CD4-positive, alpha-beta T cell treated with Interleukin-17A for 1 hour (primary cell): ENCODE measurements at places on chromosomes 2 and 18.

DNA sequence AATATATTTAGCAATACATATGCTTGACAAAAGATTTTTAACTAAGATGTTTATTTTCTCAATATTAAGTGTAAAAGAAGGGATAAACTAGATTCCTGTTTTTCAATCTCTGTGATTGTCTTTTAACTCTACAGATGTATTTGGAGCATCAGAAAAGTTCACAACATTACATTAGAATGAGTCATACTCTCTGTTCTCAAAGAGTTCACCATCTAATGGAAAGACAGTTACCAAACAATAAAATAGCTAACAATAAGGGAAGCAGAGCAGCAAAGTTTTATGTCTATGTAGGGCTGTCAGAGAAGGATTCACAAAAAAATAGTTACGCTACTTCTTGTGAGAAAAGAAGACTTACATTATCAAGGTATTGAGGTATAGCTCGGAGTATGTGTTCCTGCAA lies 109.2 kb upstream of the MAP2 start:
- DNase-seq, result no peak

- no peak for DNase-seq
Observed at GRCh38 chr18:63158012-63158631, 161.4 kb downstream of the BCL2 start.

- no peak for DNase-seq
Observed at GRCh38 chr2:200127848-200128247, 172.5 kb downstream of the MAIP1 start.

DNA sequence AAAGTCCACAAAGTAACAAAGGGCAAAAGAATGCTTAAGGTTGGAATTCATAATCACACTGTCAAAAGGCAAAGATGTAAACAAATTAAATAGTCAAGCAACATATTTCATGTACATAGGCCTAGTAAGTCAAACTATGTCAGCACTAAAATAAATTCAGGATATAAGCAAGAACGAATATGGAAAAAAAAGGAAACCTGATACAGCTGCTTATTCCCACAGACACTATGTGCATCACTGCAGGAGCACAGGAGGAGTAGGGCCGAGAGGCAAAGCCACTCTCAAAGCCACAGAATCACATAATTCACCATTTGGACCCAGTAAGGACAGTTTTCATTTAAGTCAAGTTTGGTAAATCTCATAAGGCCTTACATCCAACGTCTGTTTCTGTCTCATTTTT lies 116.6 kb downstream of the SATB2 start:
- no peak for DNase-seq

DNA sequence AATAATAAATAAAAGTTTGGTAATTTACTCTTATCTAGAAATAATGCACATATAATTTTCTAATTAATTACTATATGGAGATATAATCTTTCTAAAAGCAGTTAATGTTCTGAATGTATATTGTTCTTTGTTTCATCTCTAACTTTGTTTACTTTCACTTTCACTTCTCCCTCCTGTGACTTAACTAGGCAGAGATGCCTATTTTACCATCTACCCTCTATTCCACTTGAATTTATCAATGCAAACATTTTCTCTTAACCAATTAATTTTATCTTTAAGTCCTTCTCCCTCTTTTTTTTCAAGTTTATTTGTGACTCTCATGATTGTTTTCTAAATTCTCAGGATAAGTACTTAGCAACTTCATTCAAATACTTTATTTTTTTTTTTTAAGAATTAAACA lies 55.1 kb upstream of the IL1RL1 start:
- DNase-seq, result peak; percentile 36

DNA sequence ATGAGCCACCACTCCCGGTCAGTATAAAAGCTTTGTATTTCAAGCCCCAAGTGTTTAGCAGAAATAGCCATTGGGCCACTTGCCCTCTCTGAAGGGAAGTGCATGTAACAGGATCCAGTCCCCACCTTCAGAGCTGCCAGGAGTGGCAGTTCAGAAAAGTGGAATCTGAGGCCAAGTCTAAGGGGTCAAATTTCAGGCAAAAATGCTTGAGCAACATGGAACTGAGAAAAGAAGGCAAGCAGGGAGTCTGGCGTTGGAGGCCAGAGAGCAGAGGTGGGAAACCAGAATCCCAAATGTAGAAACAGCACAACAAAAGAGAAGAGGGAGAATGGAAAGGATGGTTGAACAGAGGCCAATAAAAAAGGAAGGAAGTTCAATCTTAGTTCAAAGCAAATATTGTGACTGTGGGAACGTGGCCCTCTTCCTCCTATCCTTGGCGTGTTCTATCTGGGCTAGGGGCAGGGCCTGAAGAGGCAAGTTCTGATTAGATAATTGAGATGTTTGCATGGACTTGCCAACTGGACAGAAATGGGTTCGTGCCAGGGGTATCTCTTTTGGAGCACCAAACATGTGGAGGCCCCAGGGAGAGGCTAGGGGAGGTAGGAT lies 102.2 kb downstream of the AP1S3 start:
- no peak for DNase-seq

- DNase-seq, result no peak
Observed at GRCh38 chr18:56086176-56086575, 498.2 kb upstream of the TCF4 start.

DNA sequence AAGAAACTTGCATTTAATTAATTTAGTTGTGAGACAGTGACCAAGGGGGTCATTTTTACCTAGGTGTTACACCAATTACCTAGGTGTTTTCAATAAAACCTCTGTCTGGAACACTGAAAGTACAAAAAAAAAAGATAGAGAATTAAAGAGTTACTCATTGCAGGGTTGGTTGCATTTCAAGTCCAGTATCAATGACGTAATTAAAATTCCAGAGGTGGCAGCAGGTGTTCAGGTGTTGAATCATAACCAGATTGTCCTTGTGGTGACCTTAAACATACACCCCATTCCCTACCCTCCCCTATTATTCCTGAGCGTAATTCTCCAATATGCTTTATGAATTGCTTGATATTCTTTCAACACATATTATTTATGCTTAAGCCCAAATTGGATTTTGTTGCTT lies 352.0 kb upstream of the SLC8A1 start:
- no peak for DNase-seq

DNA sequence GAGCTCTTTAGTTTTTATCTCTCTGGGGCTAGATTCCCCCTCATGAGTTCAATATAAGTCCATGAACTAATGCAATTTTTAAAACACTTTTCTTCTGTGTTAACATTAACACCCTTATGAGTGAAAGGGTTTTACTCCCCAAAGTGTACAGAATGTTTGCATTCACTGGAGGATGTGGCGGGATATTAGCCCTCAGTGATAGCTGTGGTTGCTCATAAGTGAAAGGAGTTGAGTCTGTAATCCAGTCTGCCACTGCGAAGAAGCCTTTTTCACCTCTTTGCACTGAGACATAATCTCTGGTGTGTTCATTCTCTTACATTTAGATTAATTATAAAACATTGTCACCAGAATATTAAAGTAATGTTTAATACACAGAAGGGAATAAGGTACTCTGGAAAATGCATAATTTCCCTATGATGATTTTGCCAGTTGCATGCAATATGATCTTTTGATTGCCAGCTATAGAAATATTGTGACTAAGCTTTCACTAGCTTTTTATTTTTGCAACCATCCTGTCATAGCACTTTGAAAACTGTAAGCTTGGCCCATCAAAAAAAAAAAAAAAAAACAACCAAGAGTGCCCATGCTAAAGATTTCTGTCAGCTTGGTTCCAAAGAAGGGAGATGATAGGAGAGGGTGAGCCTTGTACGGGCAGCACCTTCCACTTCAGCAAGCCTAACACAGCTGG lies 113.2 kb downstream of the BCL11A start:
- DNase-seq, result no peak

DNA sequence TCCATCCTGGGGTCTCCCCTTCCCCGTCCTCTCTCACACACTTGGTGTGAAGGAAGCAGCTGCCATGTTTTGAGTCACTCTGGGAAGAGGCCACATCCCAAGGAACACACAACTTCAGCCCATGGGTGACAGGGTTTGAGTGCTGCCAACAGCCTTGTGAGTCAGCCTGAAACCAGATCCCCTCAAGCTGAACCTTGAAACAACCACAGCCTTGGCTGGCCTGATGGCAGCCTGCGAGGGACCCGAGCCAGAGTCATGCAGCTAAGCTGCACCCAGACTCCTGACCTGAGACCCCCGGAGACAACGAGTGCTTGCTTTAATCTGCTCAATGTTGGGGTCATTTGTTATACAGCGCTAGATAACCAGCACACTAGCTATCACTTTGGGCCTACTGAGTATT lies 19.3 kb upstream of the MC2R start:
- no peak for DNase-seq

- DNase-seq, result no peak
Observed at GRCh38 chr2:220767591-220768255, 804.4 kb downstream of the EPHA4 start.

DNA sequence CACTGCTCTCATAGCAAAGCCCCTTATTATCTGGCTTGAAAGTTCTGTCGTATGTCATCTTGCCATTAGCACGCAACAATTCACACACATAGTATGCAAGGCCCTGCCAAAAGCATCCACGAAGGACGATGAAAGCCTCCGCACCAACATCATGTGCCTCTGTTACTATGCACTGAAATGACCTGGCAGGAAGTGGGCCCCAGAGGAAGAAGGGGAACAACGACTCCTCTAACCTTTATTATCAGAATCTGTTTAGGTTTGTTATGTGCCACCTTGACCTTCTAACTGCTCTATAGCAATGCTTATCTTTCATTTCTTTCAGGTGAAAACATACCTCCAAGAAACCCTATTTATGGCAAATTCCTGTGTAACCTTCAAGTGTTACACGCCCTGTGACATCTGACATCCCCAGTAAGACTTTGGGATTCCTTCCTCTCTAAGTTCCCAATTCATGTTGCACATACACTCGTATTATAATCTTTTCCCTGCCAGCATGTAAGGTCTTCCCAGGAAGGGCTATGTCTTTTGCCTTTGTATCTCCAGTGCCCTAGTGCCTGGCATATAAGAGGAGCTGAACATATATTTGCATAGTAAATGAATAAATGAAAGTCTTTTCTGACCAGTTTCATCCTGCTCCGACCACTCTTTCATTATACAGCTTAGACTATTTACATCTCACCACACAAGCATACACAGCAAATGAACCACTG lies 7.0 kb upstream of the NDUFV2 start:
- peak; percentile 72 for DNase-seq

DNA sequence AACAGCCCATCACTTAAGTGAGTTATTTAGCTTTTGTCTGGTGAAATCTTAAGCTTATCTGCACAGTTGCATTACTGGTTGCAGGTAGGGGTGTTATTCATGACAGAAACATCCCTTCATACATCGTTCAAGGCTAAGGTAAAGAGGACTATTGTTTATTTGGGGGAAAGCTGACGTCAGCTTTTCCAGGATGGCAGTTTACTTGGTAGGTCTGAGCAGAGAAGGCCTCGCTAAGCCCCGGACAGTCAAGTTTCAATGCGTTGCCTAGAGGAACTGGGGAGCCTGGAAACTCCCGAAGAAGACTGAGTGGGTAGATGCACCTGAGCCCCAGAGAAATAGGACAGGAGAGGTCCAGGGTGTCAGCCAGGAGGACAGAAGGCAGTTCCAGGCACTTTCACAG lies 2.2 kb downstream of the RNU4ATAC start:
- no peak for DNase-seq

- DNase-seq, result no peak
Observed at GRCh38 chr2:55954306-55955035, 30.9 kb upstream of the EFEMP1 start.

DNA sequence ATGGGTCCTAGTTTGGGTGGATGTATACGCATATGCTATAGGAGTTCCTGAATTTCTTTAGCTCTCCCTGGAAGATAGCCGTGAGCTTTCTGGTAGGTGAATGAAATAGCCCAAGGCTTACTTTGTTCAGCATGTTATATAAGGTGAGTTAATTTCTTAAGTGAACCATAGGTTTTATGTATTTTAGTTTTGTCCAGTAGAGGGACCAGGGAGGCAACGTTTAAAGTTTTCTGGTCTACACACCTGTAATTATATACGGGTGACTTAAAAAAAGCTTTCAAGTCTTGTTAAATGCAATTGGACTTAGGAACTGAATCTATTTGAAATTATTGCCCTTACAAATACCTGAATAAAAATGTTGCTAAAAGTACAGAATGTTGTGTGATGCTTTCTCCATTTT lies 402.5 kb upstream of the DDX18 start:
- no peak for DNase-seq

GRCh38 chr2:31166925-31167324 lies 28.7 kb upstream of the GALNT14 start:
- DNase-seq, result no peak

GRCh38 chr2:64915510-64915900 lies 73.7 kb upstream of the SLC1A4 start:
- DNase-seq, result no peak

DNA sequence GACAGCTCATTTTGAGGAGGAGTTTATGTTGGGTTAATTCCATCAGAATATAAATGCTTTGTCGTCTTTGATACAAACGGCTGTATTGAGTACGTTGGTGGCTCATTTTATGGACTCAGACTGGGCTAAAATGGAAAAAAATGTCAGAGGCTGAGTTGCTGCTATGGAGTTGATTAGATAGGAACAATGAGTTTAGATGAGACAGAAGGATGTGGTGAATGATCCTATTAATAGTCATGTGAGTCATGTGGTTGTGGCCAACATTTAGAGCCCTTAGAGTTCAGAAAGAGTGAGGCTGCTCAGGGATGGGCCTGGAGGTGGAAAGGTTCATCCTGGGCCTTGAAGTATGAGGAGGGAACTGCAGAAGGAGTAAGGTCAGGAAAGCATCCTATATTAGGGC lies 434.2 kb downstream of the MEIS1 start:
- DNase-seq, result no peak

- no peak for DNase-seq
Observed at GRCh38 chr2:59702026-59702425, 851.4 kb downstream of the BCL11A start.

DNA sequence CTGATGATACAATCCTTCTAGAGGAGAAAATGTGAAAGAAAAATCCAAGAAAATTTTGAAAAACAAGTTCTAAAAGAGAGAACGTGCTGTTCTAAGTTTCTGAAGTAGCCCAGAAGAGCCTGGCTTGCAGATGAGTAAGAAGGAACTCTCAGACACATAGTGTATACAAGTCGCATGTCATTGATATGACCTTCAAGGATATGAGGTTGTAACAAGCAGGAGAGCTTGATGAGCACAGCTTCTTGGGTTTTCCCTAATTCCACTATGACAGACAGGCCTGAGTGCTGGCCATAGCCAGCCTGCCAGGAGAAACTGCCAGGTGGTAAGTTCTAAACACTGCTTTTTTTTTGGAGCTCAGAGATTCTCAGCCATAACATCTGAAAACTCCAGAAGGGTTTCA lies 235.7 kb upstream of the SIX2 start:
- no peak for DNase-seq

GRCh38 chr2:1219901-1220573 lies 193.2 kb upstream of the TPO start:
- no peak for DNase-seq

- no peak for DNase-seq
Observed at GRCh38 chr2:172366596-172367150, 60.7 kb upstream of the ITGA6 start.
